ENCODE measurements at places on chromosomes 1 and 21.

DNA sequence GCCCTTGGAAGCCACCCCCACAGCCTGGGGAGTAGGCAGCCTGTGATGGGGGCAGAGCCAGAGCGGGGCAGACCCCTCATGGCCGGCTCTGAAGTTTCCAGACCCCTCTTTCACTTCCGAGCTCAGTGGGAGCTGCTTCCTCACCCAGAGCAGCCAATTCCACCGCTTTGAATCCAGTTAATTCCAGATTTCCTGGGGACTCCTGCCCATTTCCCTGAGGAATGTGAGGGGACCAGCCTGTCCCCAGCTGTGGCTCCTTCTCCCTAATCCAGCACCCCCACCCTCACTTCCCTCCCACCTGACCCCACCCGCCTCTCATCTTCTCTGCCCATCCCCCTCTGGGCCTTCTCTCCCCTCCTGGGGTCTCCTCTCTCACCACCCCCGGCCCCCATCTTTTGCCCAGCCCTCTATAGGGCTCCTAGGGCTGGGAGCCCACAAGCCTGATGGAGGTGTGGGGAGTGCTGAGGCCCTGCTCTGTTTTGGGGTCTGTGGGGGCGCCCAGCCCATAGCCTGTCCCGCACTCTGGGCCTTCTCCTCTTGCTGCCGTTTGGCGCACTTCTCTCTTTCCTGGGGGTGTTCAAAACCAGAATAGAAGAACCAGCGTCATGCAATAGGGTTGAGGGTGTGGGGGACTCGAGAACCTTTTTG lies 26.2 kb upstream of the TNFRSF1B start:
- DNase-seq = no peak

GRCh38 chr1:203186446-203187303 lies at the start of gene CHI3L1:
TSS of gene CHI3L1 (minus strand) at chr1:203186704. CDS start at chr1:203186623, 81 bp downstream.
- no peak for DNase-seq

DNA sequence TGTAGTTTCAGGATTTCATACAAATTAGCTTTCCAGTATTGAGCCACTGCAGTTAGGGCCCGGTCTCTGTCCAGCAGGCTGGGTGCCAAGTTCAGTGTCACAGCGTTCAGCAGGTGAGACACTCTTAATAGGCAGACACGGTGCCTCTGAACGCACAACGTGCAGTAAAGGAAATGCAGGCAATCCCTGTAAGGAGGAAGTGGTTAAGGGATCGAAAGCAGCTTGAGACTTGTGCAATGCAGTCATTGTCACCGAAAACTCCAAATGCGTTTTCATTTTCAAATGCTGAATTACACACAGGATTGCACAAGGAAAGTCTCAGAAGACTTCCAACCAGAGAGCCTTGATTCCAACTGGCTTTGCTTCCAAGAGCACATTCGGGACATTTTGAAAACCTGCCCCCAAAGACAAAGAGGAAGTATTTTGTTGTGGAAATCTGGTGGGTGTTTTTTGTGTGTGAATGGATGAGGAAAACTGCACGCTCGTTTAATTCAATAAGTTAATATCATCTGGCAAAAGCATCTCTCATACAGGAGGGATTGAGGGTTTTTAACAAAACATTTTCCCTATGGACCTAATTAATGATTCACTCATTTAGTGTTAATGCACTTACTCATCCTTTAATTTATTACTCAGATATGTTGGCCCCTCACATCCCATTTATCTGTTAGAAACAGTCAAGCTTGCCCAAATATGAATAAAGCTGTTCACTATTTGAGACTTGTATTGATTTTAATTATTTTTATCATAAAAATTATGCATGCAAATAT lies 61.6 kb downstream of the PTGS2 start:
- DNase-seq = no peak

GRCh38 chr21:42071146-42071737 lies at the start of gene UMODL1:
TSS of gene UMODL1 (plus strand) at chr21:42071317. CDS start at chr21:42071317, 0 bp downstream.
- DNase-seq = peak; percentile 42

- no peak for DNase-seq
Observed at GRCh38 chr1:102941366-102941947, 166.9 kb downstream of the COL11A1 start.

DNA sequence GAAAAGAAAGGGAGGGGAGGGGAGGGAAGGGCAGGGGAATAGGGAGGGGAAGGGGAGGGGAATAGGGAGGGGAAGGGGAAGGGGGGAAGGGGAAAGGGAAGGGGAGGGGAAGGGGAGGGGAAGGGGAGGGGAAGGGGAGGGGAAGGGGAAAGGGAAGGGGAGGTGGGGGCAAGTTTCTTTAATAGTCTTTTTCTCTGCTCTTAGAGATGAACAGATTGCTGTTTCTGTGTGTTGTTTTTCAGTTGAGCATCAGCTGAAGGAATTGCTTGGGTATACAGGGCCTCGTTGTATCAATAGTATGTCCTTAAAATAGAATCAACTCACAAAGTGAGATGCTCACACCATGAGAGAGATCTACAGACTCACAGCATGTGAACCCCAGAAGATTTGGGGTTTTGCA lies 44.8 kb upstream of the SOD1 start:
- no peak for DNase-seq

GRCh38 chr1:241440904-241441303 lies 78.7 kb downstream of the FH start:
- no peak for DNase-seq

DNA sequence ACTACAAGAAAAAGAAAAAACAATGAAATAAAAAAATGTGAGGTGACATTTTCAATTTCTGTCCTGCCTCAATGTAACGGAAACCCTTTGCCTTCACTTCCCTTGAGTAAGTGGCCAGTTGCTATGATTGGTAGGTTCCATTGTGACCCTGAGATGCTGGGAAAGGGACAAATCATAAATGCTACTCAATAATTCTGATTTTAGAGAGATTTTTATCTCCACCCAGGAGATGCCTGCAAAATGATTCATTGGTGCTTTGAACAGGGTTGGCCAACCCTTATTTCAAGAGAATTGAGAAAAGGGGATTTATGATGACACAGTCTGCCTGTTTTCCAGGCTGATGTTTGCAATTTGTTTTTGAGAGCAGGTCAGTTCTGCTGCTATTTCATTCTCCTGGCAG lies 22.5 kb downstream of the XCL1 start:
- no peak for DNase-seq

- no peak for DNase-seq
Observed at GRCh38 chr1:2239384-2239985, 11.4 kb downstream of the SKI start.

- DNase-seq = peak; percentile 44
Observed at GRCh38 chr1:184982002-184982954, 8.0 kb upstream of the NIBAN1 start.

DNA sequence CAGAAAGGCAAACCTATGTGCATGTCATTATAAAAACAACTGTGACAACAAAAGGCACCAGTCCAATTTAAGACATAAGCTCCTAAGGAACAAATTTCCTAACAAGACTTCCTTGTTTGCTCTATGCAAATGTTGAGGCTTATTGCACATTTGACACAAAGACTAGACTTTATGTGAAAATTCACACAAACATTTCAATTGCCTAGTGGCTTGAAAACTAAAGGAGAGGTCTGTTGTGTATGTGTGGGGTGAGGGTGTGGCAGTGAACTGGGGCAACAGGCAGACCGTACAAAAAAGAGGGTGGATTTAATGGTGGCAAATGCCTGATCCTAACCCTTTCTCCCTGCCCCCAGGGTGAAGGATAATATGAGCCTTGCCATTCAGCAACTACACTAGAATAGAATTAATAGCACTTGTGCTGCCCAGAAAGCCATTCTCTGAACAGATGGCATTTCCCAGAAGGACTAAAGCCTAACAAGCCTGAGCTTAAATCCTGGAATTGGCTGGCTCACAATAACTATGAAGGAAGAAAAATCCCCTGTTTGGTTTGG lies 73.9 kb downstream of the GLUL start:
- DNase-seq = peak; percentile 93

GRCh38 chr1:65979136-65980044 lies 186.7 kb downstream of the PDE4B start:
- no peak for DNase-seq

DNA sequence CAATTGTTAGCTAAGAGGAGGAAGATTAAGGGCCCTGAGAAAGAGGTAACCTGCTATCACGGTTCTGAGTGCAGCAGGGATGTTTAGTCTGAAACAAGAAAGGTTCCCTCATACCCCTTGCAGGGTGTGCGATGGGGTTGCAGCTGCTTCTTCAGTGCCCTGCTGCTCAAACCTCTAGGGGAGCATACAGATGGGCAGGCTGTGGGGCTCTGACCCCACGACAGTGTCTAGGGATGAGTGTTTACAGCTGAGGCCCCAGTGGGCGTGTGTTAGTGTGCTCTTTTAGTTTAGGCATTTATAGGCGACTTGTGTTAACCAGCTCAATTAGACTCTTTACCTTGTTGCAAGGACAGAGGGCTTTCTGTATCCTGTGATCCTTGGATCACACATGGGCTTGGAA lies 41.3 kb upstream of the PLA2G5 start:
- no peak for DNase-seq

GRCh38 chr1:220767312-220768125 lies 19.2 kb upstream of the MTARC1 start:
- no peak for DNase-seq

DNA sequence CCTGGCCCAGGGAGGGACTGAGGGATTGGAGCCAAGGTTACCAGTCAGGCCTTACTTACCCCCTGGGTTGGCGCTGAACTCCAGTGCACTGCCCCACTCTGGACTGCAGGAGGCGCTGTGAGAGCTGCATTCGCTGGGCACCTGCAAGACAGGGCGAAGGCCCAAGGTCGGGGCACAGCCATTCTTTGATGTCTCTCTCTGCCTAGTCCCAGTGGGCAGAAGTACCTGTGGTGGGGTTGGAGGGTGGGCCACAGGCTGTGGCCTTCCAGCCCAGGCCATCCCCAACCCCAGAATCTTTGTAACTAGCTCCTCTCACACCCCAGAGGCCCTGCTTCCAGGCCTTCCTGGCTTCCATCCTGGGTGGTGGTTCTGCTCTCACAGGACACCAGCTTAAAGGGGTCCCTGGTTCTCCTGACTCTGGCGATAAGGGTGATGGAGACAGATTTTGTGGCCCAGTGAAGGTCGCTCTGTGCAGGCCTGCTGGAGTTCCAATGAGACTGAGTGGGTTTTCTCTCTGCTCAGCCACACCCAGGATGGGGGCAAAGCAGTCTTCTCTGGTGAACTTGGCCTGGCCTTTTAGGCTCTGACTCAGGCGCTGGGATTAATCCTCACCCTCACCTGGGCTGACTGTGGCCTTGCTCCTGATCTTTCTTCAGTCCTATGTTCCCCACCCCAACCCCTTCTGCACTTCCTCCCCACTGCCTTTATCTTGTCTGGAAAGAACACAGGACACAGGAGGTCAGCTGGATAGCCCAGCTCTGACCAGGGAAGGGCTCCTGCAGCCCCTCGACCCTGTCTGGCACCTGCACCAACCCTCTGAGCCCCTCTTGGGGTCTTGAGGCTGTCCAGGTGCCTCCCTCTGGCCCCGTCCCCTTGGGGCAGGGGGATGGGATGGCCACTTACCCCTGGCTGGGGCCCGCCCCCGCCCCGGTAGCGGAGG lies 954 bp downstream of the MYOG start:
- no peak for DNase-seq

- DNase-seq = no peak
Observed at GRCh38 chr21:37748351-37748750, 167.9 kb downstream of the KCNJ6 start.

DNA sequence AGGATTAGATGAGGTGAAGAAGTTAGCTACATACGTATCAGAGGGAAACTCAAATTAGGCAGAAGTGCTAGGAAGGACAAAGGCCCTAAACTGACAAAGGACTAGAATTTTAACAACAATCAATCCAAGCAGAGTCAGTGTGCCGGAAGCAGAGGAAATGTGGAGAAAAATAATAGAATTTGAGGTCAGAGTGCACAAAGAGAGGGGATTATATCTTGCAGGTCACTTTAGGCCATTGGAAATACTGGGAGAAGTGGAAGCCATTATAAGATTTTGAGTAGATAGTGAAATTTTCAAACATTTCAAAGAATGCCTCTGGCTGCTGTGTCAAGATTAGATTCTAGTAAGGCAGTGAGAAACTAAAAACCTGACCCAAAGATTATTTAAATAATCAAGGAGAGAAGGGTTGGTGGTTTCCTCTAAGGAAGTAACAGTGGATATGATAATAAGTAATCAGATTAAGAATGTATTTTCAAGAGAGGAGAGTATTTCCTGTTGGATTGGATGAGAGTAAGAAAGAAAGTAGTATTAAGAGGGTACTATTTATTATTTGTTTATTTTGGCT lies 889.2 kb upstream of the NCAM2 start:
- no peak for DNase-seq

DNA sequence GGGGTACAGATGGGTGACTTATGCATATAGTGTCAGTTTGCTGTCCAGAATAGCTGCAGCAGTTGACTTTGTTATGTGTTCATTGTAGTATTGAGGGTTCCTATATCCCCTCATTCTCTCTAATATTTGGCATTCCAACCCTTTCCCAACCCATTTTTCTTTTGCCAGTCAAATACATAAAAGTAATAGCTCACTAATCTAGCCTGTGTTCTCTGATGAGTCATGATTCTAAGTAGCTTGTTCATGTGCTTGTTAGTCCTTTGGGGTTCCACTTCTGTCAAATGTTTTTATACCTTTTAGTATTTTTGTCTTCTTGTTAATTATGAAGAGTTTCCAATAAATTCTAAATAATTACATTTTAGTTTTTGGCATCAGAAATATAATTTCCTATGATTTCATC lies 99.2 kb upstream of the MROH9 start:
- DNase-seq = no peak

DNA sequence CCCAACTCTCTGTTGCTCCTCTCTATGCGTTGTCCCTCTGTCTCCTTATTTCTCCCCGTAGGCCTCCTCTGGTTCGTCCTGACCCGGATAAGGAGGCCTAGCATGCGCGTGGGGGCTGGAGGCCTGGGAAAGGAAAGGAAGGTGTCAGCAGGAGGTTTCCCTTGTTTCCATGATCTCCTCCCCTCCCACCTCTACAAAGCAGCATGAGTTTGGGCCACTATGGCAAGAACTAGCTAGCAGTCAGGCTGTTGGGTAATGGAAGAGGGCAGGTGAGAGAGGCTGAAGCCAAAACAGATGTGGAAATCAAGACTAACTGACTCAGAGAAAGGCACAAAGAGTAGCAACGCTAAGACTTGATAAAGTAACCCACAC lies 687 bp upstream of the SEMA6C start:
- DNase-seq = no peak

- DNase-seq = no peak
Observed at GRCh38 chr1:229093609-229094336, 177.1 kb upstream of the RAB4A start.

DNA sequence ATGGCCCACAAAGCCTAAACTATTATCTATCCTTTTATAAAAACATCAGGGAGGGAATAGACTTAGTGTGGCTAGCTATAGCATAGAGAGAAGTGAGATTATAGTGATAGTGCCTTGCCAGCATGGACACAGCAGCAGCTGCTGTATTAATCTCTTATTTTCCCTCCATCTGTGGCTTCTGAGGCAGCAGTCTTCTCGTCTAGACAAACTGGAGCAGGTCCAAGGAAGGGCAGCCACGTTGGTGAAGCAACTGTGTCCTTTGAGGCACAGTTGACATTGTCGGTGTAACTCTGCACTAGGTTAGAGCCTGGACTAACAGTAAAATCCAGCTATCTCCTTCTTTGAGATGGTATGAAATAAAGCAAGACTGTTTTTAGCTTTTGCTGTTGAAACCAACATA lies 131.3 kb downstream of the CACHD1 start:
- DNase-seq = no peak

- DNase-seq = peak; percentile 91
Observed at GRCh38 chr1:155012026-155012546, 9.5 kb downstream of the ZBTB7B start.

Data from NCI-H524 treated with DMSO at 0.1 percent for 48 hours (cell line).